Activated CD8-positive, alpha-beta memory T cell treated with anti-CD3 and anti-CD28 coated beads, Interleukin-2, amount 50 U/mL, for 48 hours (primary cell): ENCODE measurements at places on chromosomes 4 and X.

DNA sequence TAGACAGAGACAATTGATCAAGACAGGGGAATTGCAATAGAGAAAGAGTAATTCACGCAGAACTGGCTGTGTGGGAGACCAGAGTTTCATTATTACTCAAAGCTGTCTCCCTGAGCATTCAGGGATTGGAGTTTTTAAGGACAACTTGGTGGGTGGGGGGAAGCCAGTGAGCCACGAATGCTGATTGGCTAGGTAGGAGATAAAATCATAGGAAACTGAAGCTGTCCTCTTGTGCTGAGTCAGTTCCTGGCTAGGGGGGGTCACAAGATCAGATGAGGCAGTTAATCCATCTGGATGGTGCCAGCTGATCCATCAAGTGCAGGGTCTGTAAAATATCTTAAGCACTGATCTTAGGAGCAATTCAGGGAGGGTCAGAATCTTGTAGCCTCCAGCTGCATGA lies 358.6 kb downstream of the GPM6A start:
- DNase-seq = no peak

DNA sequence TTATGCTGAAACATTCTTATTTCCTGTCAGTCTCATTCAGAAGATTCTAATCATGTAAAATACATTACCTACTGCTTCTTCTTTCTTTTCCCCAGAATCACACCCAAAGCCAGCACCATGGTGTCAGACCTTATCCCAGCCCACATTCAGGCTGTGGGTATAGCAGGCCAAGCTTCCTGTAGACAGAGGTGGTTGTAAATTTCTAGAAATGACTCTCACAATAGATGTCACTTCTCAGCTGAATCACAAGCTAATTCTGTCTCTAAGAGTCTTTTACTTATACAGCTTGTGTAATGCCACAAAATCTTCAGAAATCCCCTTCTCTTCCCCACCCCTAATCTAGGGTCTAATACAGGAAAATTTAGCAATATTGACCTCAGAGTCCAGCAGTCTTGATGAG lies 239.6 kb downstream of the PARM1 start:
- DNase-seq = no peak

- DNase-seq = no peak
These were observed 211.0 kb downstream of the DCLK2 start for GRCh38 chr4:150289198-150289597.

DNA sequence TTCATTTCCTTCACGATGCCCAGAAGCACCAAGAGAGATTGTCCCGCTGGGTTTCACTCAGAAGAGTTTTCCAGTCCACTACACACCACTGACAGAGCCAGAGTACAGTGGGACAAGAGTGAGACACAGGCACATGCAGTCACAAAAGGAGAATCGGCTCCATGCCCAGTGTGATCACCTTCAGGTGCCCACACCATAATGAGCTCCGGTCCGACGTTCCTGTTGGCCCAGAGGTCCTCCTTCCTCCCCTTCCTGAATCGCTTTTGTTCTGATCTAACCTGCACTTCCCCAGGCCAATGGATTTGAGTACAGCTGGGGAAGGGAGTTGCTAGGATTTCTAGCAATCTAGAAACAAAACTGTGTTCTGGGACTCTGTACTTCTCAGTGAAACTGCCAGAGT lies 4.6 kb upstream of the CHRNA9 start:
- no peak for DNase-seq

DNA sequence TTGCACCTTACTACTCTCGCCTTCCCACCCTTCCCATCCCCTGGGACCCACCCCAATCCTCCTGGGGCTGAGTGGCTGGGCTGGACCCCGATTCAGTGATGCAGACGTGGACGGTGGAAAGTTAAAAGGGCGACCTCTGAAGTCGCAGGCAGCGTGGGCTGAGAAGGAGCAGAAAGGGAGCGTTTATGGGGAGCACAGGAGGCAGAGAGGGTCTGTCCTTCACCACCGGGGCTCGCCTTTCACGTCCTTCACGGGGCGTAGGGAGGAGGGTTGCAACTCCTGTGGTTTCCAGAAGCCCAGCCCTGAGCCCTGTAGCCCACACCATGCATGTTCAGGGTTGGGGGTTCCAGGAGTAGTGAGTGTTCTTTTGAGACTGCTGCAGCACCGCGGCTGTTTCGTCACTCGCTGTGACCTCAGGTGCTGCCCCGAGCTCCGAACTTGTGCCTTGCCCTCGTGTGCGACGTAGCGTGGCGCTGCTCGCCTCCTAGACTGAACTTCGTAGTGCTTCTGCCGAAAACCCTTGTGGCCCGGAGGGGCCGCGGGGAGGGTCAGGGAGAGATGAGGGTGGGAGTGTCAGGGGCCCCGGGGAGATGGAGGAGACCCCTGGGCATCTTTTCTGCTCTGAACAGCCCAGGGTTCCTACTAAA lies 1.6 kb downstream of the NHS start:
- DNase-seq = peak; percentile 50

DNA sequence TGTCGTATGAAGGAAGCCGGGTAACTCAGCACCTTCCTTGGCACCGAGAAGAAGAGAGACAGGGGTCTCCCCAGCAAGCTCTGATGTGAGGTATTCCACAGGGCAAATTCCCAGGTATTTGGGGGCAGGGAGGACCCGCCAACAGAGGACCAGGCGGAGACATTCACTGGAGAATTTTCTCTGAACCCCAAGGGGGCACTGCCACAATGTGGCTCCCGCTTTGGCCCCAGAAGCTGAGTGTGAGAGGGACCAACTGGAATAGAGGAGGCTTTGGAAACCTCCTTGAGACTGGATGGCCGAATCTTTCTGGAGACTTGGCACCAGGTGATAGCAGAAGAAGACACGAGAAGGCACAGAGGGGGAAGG lies 735 bp upstream of the GABRE start:
- DNase-seq = no peak

DNA sequence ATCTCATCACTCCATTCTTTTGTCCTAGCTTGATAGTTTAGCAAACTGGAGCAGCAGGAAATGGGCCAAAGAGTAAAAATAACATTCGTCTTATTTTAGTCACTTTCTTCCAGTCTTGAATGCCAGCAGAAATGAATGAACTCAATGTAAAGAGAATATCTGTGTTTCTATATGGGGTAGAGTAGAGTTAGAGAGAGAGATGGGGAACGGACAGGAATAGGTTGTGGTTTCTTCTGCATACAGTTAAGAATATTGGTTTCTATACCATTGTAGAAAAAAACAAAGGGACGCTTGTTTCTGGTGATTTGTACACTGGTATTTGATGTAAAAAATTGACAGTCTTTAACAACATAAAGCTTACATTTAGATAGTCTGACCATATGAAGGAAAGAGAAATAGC lies 8.9 kb downstream of the GPR174 start:
- no peak for DNase-seq

- DNase-seq = no peak
These were observed 7.8 kb upstream of the RRAGB start for GRCh38 chrX:55709735-55710134.

GRCh38 chr4:173647902-173648301 lies 117.9 kb upstream of the HAND2 start:
- no peak for DNase-seq

DNA sequence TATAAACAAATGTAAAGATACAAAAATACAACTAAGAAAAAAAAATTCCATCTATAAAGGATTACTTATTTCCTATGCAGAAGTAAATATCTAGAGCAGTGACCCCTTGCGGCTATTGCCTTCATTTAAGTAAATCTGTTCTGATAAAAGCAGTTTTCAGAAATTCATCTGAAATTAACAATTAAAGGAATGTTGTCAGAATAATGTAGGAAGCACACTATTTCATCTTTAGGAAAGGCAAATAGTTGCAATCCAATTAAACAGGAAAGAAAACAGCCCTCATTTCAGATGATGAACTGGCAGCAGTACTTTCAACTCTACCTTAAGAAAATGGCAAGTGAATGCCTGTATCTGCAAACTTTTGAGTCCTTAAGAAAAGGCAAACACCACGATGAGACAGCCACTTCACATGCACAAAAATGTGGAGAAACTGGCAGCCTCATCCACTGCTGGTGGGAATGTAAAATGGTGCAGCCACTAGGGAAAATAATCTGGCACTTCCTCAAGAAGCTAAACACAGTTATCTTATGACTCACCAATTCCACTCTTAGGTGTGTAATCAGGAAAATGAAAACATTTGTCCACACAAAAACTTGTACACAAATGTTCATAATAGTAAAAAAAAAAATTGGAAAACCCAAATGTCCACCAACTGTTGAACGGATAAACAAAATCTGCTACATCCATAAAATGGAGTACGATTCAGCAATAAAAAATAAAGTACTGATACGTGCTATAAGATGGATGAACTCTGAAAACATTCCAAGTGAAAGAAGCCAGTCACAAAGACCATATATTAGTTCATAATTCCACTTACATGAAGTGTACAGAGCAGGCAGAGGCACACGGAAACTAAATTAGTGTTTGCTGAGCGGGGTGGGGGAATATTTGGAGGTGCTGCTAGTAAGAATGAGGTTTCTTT lies 2.0 kb upstream of the THAP9 start:
- no peak for DNase-seq

GRCh38 chrX:13854003-13854402 lies 37.1 kb upstream of the GPM6B start:
- DNase-seq = no peak

- DNase-seq = no peak
These were observed 7.5 kb upstream of the LHFPL1 start for GRCh38 chrX:112687189-112687691.

GRCh38 chrX:8711401-8711800 lies 20.5 kb downstream of the ANOS1 start:
- no peak for DNase-seq

GRCh38 chrX:130778773-130779172 lies 124.2 kb downstream of the ENOX2 start:
- DNase-seq = no peak

GRCh38 chrX:44042116-44042515 lies 68.9 kb upstream of the NDP start:
- no peak for DNase-seq

DNA sequence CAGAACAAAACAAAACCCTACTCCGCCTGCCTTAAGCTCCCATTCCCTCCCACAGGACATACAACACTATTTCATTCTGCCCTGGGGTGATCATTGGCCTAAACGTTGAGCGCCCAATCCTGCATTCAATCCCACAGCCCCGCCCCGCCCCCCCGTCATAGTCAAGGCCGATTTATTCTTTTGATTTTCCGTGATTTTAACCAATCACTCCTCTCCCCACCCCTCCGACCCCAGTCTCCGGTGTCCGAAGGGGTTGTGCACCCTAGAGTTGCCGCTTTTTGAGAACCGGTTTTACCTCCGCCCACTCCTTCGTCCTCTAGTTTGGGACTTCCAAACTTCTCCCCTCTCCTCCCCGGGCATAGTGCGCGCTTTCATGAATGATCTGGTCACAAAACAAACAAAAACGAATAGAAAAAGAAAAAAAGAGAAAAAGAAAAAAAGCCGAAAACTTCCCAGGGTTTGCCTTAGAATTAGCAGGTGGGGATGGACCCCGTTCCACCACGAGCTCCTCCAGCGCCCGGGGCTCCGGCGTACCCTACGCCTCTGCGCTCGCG lies 446 bp upstream of the UBE2A start:
- no peak for DNase-seq

- DNase-seq = no peak
These were observed 29.6 kb downstream of the RTL5 start for GRCh38 chrX:72102126-72102525.

DNA sequence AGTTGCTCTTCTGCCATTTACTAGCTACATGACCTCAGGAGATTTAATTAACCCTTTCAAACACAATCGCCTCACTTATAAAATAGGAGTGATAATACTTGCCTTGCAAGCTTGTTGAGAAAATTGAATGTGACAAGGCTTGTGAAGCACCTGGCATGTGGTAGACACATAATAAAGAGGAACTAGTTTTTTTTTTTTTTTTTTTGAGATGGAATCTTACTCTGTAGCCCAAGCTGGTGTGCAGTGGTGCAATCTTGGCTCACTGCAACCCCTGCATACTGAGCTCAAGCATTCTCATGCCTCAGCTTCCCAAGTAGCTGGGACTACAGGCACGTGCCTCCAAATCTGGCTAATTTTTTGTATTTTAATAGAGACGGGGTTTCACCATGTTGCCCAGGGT lies 73.7 kb upstream of the STIM2 start:
- no peak for DNase-seq

- DNase-seq = no peak
These were observed 53.4 kb downstream of the FAT4 start for GRCh38 chr4:125368146-125368545.

- no peak for DNase-seq
These were observed 69.2 kb downstream of the HADH start for GRCh38 chr4:108058685-108059440.

DNA sequence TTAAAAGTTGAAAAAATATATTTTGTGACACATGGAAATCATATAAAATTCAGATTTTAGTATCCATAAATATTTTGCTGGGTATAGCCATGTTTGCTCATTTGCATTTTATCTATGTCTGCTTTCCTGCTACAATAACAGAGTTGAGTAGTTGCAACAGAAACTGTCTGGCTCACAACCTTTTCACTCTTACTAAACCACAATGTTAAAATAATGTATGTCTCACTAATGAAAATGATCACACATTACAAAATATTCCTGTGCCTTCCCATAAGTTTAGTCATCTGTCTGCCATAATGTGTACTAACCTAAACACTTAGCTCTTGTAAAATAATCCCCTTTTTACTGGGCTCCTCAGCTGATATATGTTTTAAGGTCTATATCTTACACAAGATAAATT lies 174.0 kb upstream of the PRPS2 start:
- DNase-seq = no peak

DNA sequence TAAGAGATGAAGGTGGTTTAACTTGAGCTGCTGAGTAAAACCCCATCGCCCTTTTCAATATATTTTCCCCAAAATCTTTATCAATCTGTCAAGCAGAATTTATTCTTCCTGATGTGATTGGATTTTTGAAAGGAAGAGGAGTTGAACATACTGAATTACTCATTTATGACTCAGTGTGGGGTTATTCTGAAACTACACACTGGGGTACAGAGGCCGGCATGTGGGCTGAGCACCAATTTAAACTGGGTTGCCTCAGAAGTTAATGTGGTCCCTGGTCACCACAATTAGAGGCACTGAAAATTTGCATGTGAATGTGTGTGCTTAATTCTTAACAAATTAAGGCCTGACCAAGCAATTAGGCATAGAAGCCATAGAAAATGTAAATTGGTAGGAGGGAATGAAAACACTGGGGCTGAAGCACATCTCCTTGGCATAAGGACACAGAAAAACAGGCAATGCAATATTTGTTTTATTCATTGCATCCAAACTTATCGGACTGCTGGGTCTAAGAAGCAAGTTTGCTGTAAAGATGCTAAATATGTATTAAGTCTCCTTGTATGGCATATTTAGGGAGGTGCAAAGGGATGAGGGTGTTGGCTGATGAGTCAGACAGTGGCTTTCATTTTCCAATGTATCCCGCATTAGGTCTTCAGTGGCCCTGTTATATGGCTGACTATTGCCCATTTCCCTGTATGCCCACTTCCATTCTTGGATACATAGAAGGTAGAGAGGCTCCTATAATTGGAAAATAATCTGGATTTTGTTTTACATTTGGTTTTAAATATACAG lies 170.9 kb downstream of the IL15 start:
- no peak for DNase-seq

GRCh38 chr4:153227469-153228075 lies 23.3 kb downstream of the TRIM2 start:
- DNase-seq = no peak
